ENCODE measurements at places on chromosomes 16 and 17.

- peak; percentile 5 for DNase-seq
These were observed 27.9 kb downstream of the MBTPS1 start for GRCh38 chr16:84088695-84089395.

DNA sequence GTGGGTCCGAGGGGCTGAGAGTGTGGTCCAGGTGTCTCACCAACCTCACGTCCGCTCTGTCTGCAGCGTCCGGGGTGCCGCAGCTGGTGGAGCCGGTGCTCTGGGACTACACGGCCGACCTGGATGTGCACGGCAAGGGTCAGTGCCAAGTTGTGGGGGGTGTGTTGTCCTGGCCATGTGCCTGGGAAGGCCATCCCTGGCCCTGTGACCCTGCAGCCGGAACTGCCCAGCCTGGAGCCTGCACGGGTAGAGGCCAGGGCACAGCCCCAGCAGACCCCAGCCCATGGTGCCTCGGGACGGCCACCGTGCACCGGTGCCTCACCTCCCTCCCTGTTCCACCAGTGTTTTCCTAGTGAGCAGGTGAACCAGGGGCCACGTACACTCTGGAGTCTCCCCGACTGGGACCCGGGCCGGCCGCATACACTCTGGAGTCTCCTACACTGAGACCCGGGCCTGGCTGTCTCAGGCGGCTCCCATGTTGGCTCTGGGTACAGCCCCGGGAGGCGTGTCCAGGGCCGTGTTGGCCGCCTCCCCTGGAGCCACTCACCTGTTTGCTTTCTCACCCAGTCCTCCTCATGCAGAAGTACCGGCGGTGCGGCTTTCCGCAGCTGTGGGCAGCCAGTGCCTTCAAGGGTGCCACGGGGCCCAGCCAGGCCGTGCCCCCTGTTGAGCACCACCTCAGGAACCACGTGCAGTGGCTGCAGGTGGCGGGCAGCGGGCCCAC is 13.8 kb downstream of the CYBC1 start:
- DNase-seq, result no peak

DNA sequence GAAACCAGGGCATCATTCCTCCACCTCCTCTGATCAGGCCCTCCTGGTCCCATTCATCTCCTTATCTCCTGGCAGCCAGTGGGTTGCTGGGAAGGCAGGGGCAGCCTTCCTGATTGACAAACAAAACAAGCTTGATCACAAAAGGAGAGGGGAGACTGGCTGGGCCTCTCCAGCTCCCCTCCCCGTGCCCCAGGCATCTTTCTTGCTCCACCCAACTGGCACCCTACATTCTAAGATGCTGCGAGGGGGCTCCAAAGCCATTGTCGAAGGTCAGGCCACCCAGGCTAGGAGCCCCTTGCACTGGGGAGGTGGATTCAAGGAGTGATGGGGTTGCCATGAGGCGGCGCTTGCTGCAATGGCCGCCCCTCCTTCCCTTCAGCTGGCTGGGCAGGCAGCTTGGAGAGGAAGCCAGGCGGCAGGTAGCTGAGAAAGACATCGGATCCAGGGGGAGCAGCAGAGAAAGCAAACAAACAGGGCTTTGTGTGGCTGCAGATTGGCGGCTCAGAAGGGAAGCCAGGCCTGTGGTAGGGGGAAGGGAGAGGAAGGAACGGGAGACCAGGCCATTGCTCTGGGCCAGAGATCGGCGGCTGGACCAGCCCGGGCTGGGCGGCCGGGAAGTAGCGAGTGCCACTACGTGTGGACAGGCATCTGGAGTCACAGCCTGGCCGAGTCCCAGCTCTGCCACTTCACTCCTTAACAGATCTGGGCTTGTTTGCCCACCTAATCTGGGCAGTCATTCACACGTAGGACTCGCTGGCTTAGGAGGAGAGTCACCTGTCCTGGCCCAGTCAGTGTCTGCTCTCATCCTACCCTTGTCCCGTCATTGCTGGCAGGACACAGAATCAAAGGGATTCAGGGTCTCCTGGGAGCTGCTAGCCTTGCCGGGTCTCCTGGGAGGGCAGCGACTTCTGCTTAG is 12.3 kb downstream of the RAI1 start:
- no peak for DNase-seq

DNA sequence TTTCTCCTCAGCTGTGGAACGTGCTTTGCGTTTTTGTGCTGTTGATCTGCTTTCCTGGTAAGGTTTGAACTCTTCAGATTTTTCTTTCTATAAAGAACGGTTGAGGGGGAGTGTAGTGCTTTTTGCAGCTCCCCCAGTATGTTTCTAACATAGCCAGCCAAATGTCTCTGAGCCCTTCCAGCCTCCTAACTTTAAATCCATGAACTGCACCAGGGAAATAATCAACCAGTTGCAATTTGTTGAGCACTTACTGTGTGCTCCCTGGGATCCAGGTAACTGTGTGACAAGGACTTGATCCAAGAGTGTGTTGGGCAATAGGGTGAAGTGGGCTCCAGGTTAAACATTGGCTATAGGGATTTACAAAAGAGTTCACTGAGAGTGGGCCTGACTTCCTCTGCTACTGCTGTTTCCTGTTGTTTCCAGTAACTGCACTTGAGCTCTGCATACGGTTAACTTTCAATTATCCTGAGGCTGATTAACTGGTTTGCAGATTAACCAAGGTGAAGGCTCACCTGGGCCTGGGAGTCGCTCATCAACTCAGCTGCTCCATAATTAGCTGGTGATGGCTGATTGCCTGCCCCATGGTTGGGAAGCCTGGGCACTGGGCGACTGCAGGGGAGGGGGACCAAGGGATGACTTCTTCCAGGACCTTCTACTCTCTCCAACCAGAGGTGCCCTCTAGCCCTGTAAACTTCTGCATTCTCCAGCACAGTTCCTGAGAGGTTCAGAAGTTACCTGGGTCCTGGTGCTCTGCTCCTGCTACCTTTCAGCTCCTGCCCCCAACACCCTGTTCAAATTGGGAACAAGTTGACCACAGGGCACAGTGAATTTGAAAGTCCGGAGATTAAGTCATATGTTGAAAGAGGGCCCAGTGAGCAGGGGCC is 19.5 kb downstream of the HLF start:
- DNase-seq, result no peak

DNA sequence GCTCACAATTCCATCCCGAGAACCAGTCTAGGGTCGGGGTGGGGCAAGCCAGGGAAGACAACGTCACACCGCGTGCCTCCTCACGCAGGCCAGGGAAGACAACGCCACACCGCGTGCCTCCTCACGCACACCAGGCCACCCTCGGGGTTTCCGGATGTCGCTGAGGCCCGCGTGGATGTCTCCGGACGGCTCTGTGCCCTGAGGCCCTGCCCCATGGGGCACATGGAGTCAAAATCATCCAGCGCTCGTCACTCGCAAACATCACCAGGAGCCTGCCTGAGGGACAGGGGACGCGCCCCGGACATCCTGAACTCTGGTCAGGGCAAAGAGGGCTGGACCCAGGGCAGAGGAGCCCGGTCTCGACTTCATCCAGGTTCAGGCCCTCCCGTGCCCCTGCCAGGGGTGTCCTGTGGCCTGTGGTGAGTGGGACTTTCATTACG is 3.7 kb downstream of the TMEM204 start:
- DNase-seq, result no peak

DNA sequence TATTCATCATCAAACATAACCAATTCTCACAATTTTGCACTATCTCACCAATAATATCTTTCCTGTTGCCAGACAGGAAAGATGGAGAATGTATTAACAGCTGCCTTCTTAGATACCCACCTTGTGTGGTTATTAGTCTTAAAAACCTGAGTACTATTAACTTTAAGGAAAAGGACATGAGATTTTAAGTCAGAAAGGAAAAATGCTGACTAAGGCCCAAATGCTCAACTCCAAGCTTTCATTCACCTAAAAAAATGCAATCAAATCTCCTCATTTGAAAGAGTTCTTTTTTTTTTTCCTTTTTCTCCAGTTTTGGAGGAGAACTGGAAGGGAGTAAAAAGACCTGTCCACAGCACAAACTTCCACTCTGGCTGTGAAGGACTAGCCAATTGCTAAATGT is 61.3 kb upstream of the PHOSPHO1 start:
- DNase-seq, result no peak

DNA sequence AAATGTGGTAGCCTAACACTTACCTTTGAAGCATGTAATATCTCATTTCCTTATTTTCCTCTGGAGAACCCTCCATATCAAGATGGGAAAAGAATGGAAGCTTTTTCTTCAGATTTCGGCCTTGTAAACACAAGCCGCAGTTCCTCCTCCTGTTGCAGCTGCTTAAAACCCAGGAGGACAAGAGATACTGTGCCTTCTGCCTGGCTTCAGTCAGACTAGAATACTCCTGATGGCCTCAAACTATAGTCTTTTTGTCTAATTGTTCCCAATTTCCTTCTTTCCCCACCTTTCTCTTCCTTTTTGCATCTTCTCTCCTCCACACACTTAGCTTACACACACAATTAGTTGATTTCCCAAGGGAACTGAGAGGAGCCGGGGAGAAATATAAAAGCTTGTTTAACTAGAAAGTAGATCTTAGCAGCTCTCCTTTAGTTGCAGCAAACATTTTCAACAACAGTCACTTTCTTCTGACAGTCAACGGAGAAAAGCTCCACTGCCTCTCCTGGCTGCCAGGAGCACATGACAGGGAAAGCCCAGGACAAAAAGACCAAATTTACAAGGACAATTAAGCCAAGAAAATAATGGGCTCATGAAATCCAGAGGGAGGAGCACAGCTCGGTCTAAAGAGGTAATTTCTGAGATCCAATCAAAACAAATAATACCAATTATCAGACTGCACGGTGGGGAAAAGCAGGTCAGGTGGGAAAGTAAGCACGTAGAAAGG is 76.4 kb upstream of the C17orf78 start:
- no peak for DNase-seq

- DNase-seq, result no peak
These were observed 2.0 kb downstream of the HOXB3 start for GRCh38 chr17:48588074-48588415.

- no peak for DNase-seq
These were observed 116.4 kb downstream of the NPIPB5 start for GRCh38 chr16:22627043-22627442.

GRCh38 chr16:31713945-31714902 is 159.4 kb upstream of the ZNF267 start:
- no peak for DNase-seq

- no peak for DNase-seq
These were observed 27.2 kb downstream of the MGRN1 start for GRCh38 chr16:4651827-4652226.

DNA sequence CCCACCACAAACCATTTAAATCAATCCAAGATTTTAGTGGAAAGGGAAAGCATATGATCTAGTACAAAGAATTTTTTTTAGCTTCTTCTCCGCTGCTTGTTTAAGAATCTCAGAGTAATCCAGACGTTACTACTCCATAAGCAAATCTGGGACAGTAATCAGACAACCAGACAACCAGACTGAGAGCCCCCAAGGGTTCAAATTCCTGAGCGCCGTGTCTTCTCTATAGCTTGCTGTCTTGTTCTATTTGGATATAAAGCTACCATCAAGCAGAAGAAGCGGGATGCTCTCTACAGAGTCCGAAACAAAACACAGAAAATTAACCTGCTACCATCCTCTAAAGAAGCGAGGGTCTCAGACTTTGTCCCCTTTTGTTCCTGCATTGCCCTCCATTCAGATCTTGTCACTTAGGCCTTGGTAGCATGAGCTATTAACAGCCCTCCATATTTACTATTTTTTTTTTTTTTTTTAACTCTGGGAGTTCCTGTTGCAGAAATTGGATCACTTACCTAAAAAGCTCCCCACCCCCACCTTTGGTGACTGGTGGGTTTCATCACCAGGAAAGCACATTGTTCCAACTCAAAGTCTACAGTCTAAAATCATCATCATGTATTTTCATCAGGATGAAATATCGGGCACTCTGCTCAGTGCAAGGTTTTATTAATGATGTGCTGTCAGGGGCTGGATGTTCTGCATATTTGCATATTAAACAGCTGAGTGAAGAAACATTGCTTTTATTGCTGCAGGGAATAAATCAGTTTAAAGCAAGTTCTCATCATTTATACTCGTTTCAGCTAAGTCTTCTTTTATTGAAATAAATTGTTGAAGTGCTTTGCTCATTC is 576.7 kb downstream of the WWOX start:
- no peak for DNase-seq

DNA sequence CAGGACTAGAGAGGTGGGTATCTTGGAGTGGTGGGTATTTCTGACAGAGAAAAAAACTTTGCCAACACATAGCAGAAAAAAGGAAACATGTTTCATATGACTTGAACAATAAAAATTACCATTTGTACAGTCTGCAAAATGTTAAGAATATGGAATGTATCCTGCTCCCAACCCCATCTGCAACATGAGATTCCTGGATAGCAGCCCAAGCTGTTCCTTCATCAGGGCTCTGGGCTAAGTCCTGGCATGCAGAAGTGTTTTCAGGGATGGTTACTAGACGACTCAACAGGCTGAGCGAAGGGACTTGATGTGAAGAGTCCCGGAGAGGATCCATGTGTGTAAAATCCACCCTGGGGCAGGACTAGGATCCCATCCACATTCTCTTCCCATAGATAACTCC is 121.0 kb upstream of the IRX3 start:
- DNase-seq, result no peak

DNA sequence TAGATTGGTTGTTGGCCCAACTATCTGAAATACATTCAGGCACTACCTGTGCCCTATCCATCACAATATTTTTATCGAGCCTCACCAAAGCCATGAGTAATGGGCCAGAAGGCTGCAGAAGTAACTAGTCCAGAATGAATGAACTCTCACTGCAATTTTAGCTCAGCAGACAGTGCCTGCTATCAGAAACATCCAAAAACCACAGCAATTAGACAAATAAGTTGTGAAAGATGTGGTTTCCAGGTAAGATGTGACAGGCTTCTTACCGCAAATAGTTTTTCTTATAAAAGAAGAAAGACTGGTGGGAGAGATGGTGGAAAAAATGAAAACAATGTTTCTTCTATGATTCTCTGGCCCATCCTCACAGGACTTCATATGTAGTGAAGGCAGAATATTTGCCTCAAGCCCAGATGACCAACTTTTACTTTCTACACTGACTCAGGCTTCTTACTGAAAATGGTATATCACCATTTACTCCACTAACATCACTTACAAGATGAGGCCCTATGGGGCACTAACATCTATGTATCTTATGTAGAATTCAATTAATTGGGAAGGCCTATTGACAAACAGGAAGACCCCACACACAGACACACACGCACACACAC is 9.8 kb upstream of the RFFL start:
- no peak for DNase-seq

- DNase-seq, result no peak
These were observed 19.7 kb downstream of the DEXI start for GRCh38 chr16:10922328-10923145.

DNA sequence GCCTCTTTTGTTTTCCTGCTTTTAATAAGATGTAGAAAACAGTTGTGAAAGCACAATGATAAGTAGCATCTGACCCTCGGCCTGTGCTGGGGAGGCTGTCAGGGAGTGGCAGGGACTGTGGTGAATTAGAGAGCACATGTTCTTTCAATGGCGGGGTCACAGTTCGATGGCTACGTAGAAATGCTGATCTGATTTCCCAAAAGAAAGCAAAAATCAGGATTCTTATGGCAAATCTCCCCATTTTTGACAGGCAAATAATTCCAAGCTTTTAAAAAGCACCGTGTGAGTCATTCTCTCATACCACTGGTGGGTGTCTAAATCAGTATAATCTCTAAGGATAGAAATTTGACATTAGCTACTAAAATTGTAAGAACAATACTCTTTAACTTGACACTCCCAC is 4.2 kb upstream of the MAPK7 start:
- DNase-seq, result no peak
